ENCODE measurements at places on chromosomes 1 and 21.
A peak's percentile ranks its signal among the peaks of the same experiment; 100 is the strongest.

GRCh38 chr1:167504467-167504827 is 13.9 kb downstream of the CD247 start:
- no peak overlapping the region for H3K4me3 ChIP-seq
- H3K27me3 ChIP-seq, result no peaks in the 10 kb centered on the region
- no peaks in the 10 kb centered on the region for H3K36me3 ChIP-seq
- no peaks in the 10 kb centered on the region for H3K4me1 ChIP-seq
- H3K27ac ChIP-seq, result no peak overlapping the region

GRCh38 chr1:83029916-83030315 is 969.0 kb downstream of the TTLL7 start:
- H3K4me1 ChIP-seq, result no peaks in the 10 kb centered on the region
- DNase-seq, result no peak
- no peaks in the 10 kb centered on the region for H3K27me3 ChIP-seq
- no peak overlapping the region for H3K4me3 ChIP-seq
- H3K27ac ChIP-seq, result no peak overlapping the region

DNA sequence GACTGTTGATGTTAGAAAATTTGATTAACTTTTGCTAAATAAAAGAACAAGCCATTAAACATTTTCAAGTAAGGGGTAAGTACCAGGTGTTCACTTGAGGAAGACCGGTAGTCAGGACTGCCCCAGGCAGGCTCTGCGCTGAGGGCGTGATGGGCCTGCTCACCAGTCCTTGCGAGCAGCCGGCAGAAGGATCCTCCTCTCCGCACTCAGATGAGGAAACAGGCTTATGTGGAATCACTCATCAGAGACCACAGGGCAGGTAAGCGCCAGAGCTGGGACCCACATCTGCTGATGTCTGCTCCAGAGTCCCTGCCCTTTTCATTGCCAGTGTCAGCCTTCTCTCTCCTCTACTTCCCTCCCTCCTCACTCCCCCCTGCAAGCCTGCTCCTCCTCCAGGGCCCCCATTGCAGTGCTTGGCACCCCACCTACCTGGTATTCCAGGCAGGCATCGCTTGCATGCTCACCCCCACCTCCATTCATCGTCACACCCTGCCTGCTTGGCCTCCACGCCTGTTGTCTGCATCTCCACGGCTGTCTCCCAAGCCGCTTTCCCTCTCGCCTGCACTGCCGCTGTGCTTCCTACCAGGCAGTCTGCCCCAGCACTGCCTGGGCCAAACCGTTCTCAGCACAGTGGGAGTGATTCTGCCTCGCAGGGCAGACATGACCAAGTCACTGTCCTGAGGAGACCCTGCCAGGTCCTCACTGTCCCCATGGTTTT is 24.7 kb upstream of the KDM4A start:
- H3K4me1 ChIP-seq, result no peaks in the 10 kb centered on the region
- peaks cover 7% of the 10 kb centered on the region for H3K36me3 ChIP-seq
- DNase-seq, result no peak
- no peak overlapping the region for H3K4me3 ChIP-seq
- H3K27me3 ChIP-seq, result no peaks in the 10 kb centered on the region

DNA sequence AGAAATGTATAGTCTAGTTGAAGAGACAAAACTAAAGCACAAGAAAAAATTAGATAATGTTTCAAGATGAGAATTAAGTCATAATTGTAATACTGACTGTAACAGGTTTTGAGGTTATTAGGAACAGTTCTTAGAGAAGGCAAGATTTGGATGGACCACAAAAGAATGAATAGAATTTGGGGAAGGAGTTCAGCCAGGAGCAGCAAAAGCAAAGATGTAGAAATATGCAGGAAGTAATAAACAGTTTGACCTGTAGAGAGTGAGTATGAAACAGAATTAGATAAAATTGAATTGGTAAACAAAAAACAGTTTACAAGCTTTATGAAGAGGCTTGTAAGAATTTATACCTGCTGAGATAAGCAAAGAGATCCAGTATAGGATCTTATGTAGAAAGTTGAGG is 16.3 kb downstream of the VPS45 start:
- peaks cover 16% of the 10 kb centered on the region for H3K36me3 ChIP-seq
- no peak for DNase-seq
- no peaks in the 10 kb centered on the region for H3K27me3 ChIP-seq
- H3K4me1 ChIP-seq, result no peaks in the 10 kb centered on the region
- H3K4me3 ChIP-seq, result no peak overlapping the region

GRCh38 chr1:228150461-228151179 is 890 bp downstream of the GJC2 start:
- H3K27ac ChIP-seq, result peak overlapping the region; percentile 47
- no peak for DNase-seq
- H3K4me1 ChIP-seq, result no peaks in the 10 kb centered on the region

DNA sequence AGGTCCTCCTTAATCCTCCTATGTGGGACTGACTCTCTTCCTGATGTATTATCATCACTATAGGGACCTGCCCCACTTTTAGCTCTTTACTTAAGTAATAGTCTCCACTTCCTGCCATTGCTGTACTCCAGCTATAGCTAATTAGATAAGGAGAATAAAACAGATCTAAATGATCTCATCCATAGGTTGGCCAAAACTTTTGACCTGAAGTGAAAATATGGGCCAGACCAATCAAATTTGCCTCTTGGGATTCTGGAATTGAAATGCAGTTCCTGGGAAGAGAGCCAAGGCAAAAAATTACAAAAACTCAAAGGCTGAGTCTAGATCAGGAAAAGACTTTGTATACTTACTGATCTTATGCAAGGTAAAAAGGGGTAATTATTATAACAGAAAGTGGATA is 36.1 kb upstream of the PDE4B start:
- H3K36me3 ChIP-seq, result no peaks in the 10 kb centered on the region
- H3K27ac ChIP-seq, result no peak overlapping the region
- H3K27me3 ChIP-seq, result no peaks in the 10 kb centered on the region
- no peak for DNase-seq

GRCh38 chr1:185376840-185377635 is 60.0 kb upstream of the IVNS1ABP start:
- DNase-seq, result no peak
- no peak overlapping the region for H3K27ac ChIP-seq
- no peaks in the 10 kb centered on the region for H3K36me3 ChIP-seq

GRCh38 chr1:197093226-197093885 is 26.3 kb upstream of the F13B start:
- H3K36me3 ChIP-seq, result no peaks in the 10 kb centered on the region
- H3K27ac ChIP-seq, result no peak overlapping the region
- no peaks in the 10 kb centered on the region for H3K4me1 ChIP-seq
- DNase-seq, result no peak

GRCh38 chr1:199786695-199787094 is 240.8 kb upstream of the NR5A2 start:
- peaks cover 3% of the 10 kb centered on the region for H3K4me1 ChIP-seq
- H3K36me3 ChIP-seq, result no peaks in the 10 kb centered on the region
- H3K27ac ChIP-seq, result no peak overlapping the region
- DNase-seq, result no peak
- no peaks in the 10 kb centered on the region for H3K27me3 ChIP-seq

GRCh38 chr1:234537236-234537635 is 58.3 kb upstream of the TARBP1 start:
- H3K4me1 ChIP-seq, result peaks cover 65% of the 10 kb centered on the region
- H3K27me3 ChIP-seq, result no peaks in the 10 kb centered on the region
- H3K4me3 ChIP-seq, result peak overlapping the region; percentile 8
- H3K27ac ChIP-seq, result peak overlapping the region; percentile 94
- H3K36me3 ChIP-seq, result no peaks in the 10 kb centered on the region

All from kidney (tissue), 22 donors.